ENCODE measurements at places on chromosomes 5 and 9.

DNA sequence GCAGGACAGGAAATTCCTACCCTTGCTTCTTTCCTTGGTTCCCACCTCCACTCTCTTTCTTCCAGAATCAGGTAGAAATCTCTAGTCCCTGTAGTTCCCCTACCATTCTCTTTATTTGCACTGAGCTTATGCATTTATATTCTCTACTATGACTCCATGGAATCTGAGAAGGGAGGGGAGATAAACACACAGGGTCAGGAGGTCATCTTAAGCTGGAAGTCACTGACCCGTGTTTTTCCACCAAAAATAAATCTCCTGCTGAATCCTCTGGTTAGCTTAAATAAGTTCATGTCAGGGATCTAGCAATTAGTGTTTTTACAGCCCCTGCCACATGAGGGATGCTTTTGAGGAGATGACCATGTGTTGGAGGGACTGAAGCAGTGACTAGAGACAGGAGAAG is 3.7 kb downstream of the ACTL7B start:
- DNase-seq = no peak

DNA sequence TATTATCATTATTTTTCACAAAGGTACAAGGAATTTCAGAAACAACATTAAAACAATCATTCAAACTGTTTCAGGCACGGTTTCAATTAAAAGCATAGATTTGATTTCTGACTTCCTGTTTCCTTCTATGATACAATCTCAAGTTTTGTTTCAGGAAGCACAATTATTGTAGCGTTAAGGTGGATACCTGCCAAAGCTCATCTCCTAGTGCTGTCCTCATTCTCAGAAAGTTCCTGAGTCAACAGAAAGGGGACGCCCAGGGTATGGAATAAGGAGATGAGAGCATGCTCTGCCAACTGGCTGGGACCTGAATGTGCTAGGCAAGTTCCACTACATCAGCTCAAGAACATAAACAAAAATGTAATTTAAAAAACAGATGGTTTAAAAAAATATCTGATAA is 2.0 kb upstream of the TRIM14 start:
- no peak for DNase-seq

- no peak for DNase-seq
These were observed 48.8 kb upstream of the LARP1 start for GRCh38 chr5:154706416-154706815.

DNA sequence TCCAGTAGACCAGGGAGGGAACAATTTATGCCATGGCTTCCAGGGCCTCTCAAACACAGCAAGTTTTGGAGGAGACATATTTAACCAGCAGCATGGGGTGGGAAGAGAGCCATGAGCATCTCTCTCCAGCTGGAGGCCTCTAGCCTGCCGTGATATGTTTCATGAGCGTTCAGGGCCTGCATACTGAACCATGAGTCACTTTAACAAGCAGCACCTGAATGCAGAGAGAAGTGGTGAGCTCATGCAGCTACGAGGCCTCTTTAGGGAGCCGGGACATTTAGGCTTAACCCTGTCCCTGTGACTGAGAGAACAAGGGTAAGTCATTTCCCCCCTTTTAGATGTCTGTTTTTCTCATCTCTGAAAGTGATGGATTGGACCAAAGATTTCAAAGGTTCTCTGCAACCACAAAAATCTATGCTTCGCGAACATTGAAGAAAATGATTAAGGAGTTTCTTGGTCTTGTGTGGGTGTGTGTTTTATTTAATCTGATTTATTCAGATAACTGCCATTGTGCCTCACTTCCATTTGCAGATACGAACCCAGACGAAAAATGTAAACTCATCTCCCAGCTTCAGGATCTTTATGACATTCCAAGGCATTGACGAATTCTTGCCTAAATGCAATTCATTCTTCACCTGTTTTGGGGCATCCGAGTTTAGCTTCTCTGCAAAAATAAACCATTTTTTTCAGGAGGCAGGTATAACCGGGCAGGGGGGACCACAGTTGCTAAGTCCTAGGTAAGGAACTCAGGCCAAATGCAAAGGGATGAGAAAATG is 157.0 kb downstream of the GABBR2 start:
- no peak for DNase-seq

- no peak for DNase-seq
These were observed 48.7 kb upstream of the ZNF366 start for GRCh38 chr5:72555871-72556270.

DNA sequence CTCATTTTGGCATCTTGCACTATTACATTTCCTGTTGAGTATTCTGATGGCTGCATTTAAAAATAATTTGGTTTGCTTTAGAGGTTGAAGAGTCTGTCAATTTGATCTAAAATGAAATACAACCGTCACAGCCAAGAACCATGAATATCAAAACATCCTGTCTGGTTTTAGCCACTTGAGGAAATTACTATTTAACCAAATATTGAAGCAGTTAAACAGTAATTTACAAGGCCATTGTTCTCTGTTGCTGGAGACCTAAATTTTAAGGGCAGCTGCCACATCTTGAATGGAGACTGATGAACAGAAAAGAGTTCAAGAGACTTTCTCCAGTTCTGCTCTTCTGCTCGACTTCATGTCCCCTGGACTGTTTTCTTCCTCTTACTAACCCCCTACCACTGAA is 549.4 kb downstream of the LRRC70 start:
- DNase-seq = no peak

DNA sequence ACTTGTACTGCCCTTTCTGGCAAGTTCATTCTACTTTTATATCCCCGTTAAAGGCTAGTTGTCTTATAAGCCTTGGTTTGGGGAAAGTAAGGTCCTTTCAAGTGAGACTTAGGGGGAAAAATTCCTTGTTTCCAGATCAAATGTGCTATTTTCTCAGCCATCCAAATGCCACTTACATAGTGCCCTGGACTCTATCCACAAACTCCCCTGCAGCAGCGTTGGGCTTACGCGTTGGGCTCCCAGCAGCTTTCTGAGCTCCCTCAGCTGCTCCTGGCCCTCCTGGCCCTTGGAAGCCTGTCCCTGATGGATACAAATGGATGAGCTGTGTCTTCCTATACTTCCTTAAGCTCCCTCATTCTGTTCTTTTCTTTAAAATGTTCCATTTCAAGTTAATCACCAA is 279.2 kb upstream of the PANK3 start:
- no peak for DNase-seq
